ENCODE measurements at places on chromosomes 6 and 20. TPM values are rescaled to one million over a fixed set of nuclear protein-coding genes. Genes with fewer than 3 reads are reported as not detected.

GRCh38 chr6:32046450-32047083 is 8.4 kb downstream of the CYP21A2 start:
- H3K4me1 ChIP-seq: peaks cover 30% of the 10 kb centered on the region
- H3K27ac ChIP-seq: peak overlapping the region; percentile 93
- no peaks in the 10 kb centered on the region for H3K36me3 ChIP-seq
- peak; percentile 82 for DNase-seq
- H3K4me3 ChIP-seq: no peak overlapping the region

The ARG1 gene
- 150 TPM for total RNA-seq

The FAM209B gene
- total RNA-seq: not detected

GRCh38 chr20:32473231-32474008 is 111.7 kb downstream of the NOL4L start:
- no peak for DNase-seq
- peak overlapping the region; percentile 23 for H3K27ac ChIP-seq
- H3K27me3 ChIP-seq: no peaks in the 10 kb centered on the region
- peak overlapping the region; percentile 0 for H3K4me3 ChIP-seq
- H3K4me1 ChIP-seq: peaks cover 49% of the 10 kb centered on the region
- H3K36me3 ChIP-seq: no peaks in the 10 kb centered on the region

DNA sequence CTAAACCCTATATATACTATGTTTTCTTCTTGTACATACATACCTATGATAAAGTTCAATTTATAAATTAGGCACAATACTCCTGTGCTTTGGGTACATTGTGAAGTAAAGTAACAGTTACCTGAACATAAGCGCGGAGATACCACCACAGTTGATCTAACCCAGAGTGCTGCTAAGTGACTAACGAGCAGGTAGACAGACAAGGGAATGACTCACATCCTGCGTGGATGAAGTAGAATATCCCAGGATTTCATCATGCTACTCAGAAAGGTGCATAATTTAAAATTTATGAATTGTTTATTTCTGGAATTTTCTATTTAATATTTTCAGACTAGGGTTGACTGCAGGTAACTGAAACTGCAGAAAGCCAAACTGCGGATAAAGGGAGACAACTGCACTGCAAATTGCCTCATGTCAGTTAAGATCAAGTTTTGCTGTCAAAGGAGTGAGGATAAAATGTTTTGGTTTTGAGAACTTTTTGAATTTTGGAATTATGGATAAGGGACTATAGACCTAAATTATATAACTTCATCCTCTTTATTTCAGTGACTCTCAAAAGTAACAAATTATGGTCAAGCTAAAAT is 14.4 kb downstream of the MKKS start:
- DNase-seq: no peak
- no peak overlapping the region for H3K27ac ChIP-seq
- H3K4me3 ChIP-seq: no peak overlapping the region
- H3K27me3 ChIP-seq: no peaks in the 10 kb centered on the region

The BPIFA3 gene
- not detected for total RNA-seq

The OTOR gene
- total RNA-seq: not detected

GRCh38 chr6:76609160-76609559 is 536.7 kb upstream of the IMPG1 start:
- H3K4me1 ChIP-seq: no peaks in the 10 kb centered on the region
- no peak for DNase-seq
- H3K27me3 ChIP-seq: no peaks in the 10 kb centered on the region
- no peak overlapping the region for H3K27ac ChIP-seq
- no peak overlapping the region for H3K4me3 ChIP-seq
- H3K36me3 ChIP-seq: no peaks in the 10 kb centered on the region

The C6orf52 gene
- total RNA-seq: not detected

- H3K4me1 ChIP-seq: no peaks in the 10 kb centered on the region
- H3K27me3 ChIP-seq: no peaks in the 10 kb centered on the region
- no peaks in the 10 kb centered on the region for H3K36me3 ChIP-seq
- DNase-seq: no peak
These were observed 396.9 kb upstream of the ADGRB3 start for GRCh38 chr6:68238097-68238601.

DNA sequence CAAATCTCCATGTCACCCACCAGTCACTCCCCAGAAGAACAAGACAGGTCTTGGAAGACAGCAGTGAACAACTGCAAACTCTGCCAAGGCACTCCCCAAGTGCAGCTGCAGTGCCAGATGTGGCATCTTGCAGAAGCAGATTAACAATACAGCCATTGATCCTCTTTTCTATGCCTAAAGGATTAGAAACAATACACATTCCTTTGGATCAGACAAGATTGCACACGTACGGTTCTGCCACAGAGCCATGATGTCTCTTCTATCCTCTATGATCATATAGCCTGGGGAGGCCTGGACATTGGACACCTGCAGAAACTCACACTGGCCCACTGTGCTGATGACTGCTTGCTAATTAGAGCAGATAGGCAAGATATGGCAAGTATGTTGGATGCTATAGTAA is 155.9 kb downstream of the MYLK4 start:
- H3K4me1 ChIP-seq: no peaks in the 10 kb centered on the region
- H3K27me3 ChIP-seq: no peaks in the 10 kb centered on the region
- no peak for DNase-seq
- no peaks in the 10 kb centered on the region for H3K36me3 ChIP-seq
- H3K4me3 ChIP-seq: no peak overlapping the region

DNA sequence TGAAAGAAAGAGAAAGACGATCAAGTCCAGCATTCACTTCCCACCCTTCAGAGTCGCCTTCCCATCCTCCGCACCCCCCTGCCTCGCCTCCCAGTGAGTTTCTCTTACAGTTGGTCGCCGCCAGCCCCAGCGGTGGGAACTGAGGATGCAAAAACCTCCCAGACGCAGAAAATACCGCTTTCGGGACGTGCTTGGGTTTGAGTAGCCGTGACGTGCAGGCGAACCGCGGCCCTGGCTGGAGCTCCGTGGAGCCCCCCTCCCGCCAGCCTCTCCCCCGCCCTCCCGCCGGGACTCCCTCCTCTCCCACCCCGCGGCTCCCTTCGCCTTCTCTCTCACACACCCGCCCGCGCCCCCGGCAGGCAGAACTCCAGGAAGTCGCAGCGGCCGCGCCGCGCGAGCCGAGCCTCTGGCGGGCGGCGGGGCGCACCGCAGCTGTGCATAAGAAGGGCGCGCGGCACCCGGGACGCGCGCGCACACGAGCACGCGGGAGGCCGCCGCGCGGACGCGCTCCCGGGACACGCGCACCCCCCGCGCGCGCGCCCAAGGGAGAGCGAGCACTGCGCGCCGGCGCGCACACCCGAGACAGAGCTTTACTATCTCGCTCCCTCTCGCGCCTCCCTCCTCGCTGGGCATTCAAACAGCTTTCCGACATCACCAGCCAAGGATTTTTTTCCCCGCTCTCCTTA is at the start of gene ADGRB3:
Gene ADGRB3, plus strand, starts transcription at position 557 of the 686 bp plus-strand sequence. CDS start 3,394 bp downstream, outside the sequence.
- peak within 1 kb of the TSS; percentile 63 for H3K4me3 ChIP-seq
- H3K27me3 ChIP-seq: peaks cover 10% of the 10 kb centered on the region
- no peaks in the 10 kb centered on the region for H3K36me3 ChIP-seq
- DNase-seq: peak; percentile 85
- peak within 1 kb of the TSS; percentile 60 for H3K27ac ChIP-seq

The OXT gene
- not detected for total RNA-seq

GRCh38 chr6:169726963-169727362 is 2.7 kb upstream of the PHF10 start:
- DNase-seq: no peak
- no peaks in the 10 kb centered on the region for H3K27me3 ChIP-seq
- no peak overlapping the region for H3K27ac ChIP-seq
- no peaks in the 10 kb centered on the region for H3K36me3 ChIP-seq
- no peak overlapping the region for H3K4me3 ChIP-seq

- no peaks in the 10 kb centered on the region for H3K27me3 ChIP-seq
- no peak overlapping the region for H3K4me3 ChIP-seq
- no peak for DNase-seq
These were observed 15.3 kb downstream of the GFOD1 start for GRCh38 chr6:13472099-13472498.

GRCh38 chr6:74853991-74854390 is 351.9 kb downstream of the COL12A1 start:
- H3K27ac ChIP-seq: no peak overlapping the region
- H3K36me3 ChIP-seq: no peaks in the 10 kb centered on the region
- no peaks in the 10 kb centered on the region for H3K27me3 ChIP-seq
- no peak for DNase-seq
- H3K4me3 ChIP-seq: no peak overlapping the region
- H3K4me1 ChIP-seq: peaks cover 4% of the 10 kb centered on the region

DNA sequence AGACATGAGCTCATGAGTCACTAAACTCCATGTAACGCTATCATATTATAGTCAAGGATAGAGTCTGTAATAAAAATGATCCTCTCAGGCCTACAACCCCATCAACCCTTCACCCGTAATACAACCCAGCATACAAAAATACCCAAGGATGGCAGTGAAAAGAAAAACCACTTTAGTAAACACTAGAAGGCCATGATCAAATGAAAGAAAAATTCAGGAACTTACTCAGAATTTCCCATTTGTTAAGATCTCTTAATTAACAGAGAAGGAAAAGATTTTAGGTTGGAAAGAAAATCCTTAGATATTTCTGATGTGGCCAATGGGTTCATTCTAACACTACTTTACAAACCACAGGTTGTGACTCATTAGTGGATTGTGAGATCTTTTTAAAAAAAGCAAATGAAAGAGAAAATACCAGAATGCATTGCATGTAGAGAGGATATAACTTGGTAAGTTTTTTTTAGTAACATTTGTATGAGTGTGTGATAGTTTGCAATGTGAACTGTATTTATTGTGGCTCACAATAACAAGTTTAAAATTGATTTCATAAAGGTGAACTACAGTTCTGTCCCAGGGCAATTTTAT is 8.0 kb upstream of the UBE2J1 start:
- no peak overlapping the region for H3K27ac ChIP-seq
- H3K36me3 ChIP-seq: no peaks in the 10 kb centered on the region
- no peak overlapping the region for H3K4me3 ChIP-seq
- no peak for DNase-seq
- no peaks in the 10 kb centered on the region for H3K4me1 ChIP-seq

GRCh38 chr6:88728756-88729155 is 234.7 kb downstream of the RNGTT start:
- H3K27ac ChIP-seq: no peak overlapping the region
- no peaks in the 10 kb centered on the region for H3K27me3 ChIP-seq
- H3K36me3 ChIP-seq: no peaks in the 10 kb centered on the region
- no peak overlapping the region for H3K4me3 ChIP-seq
- DNase-seq: no peak

- H3K4me3 ChIP-seq: no peak overlapping the region
- no peaks in the 10 kb centered on the region for H3K4me1 ChIP-seq
- H3K27ac ChIP-seq: no peak overlapping the region
- H3K36me3 ChIP-seq: no peaks in the 10 kb centered on the region
These were observed 168.2 kb downstream of the AKAP7 start for GRCh38 chr6:131303338-131303930.

GRCh38 chr6:125919618-125920017 is 37.0 kb upstream of the HINT3 start:
- peaks cover 40% of the 10 kb centered on the region for H3K4me1 ChIP-seq
- no peaks in the 10 kb centered on the region for H3K27me3 ChIP-seq
- peaks cover 53% of the 10 kb centered on the region for H3K36me3 ChIP-seq
- no peak for DNase-seq
- H3K4me3 ChIP-seq: peak overlapping the region; percentile 39

DNA sequence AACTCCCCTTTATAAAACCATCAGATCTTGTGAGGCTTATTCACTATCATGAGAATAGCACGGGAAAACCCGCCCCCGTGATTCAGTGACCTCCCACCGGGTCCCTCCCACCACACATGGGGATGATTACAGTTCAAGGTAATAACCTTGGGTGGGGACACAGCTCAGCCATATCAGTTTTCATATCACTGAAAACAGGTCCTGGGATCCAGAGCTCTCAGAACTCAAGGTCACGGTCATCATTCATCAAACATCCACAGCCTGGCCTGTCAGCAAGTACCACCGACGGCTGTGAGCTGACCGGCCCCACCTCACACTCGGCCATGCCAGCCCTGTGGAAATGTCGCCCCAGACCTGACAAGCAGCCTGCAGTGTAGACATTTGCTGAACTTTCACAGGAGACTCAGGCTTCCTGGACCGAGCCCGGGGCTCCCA is 14.1 kb upstream of the FRMD1 start:
- no peaks in the 10 kb centered on the region for H3K36me3 ChIP-seq
- no peak for DNase-seq
- H3K27me3 ChIP-seq: peaks cover 9% of the 10 kb centered on the region
- no peak overlapping the region for H3K4me3 ChIP-seq

The SALL4 gene
- total RNA-seq: 0.08 TPM

The RAD21L1 gene
- total RNA-seq: 0.34 TPM

DNA sequence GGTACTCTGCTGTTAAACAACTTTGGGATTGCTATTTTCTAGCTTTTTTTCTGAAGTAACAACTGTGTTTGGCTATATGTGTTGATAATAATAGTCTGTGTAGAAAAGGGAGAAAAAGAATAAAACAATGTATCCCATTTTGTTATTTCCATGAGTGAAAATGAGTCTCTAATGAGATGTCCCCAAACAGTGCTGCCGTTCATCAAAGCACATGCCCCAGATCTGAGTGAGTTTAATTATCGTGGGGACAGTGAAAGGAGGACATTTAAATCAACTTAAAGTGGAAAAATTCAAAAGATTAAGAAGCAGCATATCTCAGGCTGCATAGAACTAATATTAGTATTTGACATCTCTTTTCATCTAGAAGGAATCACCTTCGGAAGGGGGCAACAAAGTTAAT is 59.6 kb downstream of the NCOA7 start:
- H3K4me1 ChIP-seq: peaks cover 2% of the 10 kb centered on the region
- no peaks in the 10 kb centered on the region for H3K27me3 ChIP-seq
- no peak for DNase-seq
- no peak overlapping the region for H3K4me3 ChIP-seq

The ETV7 gene
- 13.0 TPM for total RNA-seq

The ECT2L gene
- 0.13 TPM for total RNA-seq
